ENCODE measurements at places on chromosomes 4 and X. TPM values are rescaled to one million over a fixed set of nuclear protein-coding genes. Genes with fewer than 3 reads are reported as not detected.

The SLC30A9 gene
- 15.1 TPM for polyA plus RNA-seq

The MTHFD2L gene
- polyA plus RNA-seq: 11.4 TPM

GRCh38 chr4:8665406-8666360 is 73.1 kb downstream of the CPZ start:
- no peak for DNase-seq

The TCP11X1 gene
- polyA plus RNA-seq: not detected

The MMRN1 gene
- polyA plus RNA-seq: 7.1 TPM

GRCh38 chrX:15739886-15740285 is 1.8 kb downstream of the CA5B start:
- DNase-seq: no peak

- DNase-seq: no peak
Observed at GRCh38 chr4:121139533-121140222, 24.4 kb downstream of the TNIP3 start.

- DNase-seq: peak; percentile 51
Observed at GRCh38 chrX:107565931-107566603, 62.2 kb upstream of the PRPS1 start.

The RNF175 gene
- polyA plus RNA-seq: not detected

GRCh38 chr4:184810720-184811119 is 15.0 kb downstream of the ACSL1 start:
- no peak for DNase-seq

Data from pancreas (tissue), 10 donors.